ENCODE measurements at places on chromosomes 5 and 9.

DNA sequence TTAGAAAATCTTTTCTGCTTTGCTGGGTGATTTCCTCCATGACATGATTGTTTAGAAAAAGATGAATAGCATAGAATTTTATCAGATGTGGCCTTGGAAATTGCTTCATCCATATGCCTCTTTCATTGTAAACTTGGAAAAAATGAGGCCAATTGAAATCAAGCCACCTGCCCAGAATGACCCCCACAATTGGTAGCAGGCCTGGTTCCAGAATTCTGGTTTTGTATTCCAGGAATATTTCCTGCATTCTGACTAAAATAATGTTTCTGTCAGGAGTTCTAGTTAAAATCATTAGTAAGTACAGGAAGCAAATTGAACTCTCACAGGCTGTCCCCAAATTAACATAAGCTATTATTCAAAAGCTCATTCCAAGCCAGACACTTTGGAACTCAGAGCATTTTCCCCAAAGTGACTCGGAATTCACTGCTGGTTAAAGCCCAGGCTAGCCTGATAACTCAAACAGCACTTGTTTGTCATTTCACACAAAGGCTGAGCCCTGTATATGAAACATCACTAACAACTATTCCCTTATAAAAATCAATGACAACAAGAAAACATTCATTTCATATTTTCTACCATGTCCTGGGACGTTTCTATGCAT, 75.1 kb upstream of the ADCY2 start:
- no peak for ATAC-seq

DNA sequence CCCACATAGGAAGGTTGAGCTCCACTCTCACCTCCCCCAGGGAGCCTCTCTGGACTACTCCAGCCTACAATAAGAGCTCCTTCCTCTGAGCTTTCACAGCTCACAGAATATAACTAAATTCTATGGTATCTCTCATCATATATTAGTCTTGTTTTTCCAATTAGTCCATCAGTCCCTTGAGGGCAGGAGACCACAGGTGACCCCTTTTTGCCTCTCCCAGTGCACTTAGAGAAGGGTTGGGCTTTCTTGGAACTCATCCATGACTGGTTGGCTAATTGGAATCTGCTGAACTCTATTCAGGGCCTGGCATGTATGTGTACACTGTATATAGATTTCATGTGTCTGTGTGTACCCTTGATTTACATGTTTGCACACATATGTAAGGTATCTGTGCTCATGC, 50.4 kb upstream of the ARAP3 start:
- ATAC-seq, result no peak

DNA sequence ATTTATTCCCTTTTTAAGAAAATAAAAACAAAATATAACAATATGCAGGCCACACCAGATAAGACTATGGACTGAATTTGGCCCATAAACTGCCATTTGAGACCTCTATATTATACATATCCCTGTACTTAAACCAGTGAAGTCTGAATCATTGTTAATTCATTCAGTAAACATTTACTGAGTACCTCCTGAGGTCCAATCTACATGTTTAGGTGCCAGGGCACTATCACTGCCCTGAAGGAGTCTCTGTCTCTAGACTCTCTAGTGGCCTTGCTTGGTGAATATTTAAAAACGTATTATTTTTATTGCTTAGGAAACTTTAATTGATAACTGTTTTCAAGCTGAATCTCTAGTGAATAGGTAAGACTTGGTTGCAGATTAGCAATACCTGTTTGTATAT, 74.7 kb upstream of the ELL2 start:
- no peak for ATAC-seq

DNA sequence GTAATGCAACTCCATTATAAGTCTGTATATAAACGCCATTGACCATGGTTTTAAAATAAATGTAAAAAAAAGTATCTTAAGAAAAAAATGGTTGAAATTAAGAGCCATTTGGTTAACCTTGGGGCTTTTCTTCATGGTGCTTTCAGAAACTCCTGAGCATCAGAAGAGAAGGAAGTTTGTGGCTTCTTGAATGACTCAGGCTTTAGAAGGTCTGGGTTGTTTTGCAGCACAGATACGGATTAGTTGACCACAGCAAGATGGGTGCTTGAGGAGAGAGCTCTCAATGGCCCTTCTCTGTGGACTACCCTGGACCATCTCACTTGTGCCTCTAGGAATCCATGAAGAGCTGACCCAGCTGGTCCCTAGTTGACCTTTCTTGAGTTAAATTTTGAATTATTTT, 189.5 kb downstream of the TMEM38B start:
- peak; percentile 80 for ATAC-seq

Measured in activated T-helper 17 cell treated with anti-CD3 and anti-CD28 coated beads, Interleukin-2, amount 50 U/mL, for 72 hours (primary cell).